ENCODE measurements at places on chromosomes 7 and 10. TPM values are rescaled to one million over a fixed set of nuclear protein-coding genes. Genes with fewer than 3 reads are reported as not detected.

The OPN1SW gene
- 0.45 TPM for total RNA-seq

DNA sequence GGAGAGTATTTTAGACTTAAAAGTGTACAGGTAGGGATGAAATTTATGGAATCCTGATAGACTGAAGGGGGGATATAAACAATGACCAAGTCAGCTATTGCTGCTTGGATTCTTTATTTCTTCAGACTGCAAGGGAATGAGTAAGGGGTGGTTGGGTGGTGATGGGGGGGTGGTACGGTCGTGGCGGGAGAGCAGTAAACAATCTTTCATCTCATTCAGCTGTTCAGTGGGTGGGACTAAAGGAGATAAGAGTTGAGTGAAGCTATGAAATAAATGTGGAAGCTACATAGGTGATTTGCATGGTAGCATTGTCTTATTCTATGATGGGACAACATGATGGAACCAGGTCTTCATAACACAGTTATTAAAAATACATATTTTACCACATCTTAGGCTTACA lies 1.8 kb downstream of the SEPTIN7 start:
- no peak for DNase-seq

- DNase-seq = peak; percentile 56
Observed at GRCh38 chr10:97850446-97850845, 803 bp downstream of the GOLGA7B start.

DNA sequence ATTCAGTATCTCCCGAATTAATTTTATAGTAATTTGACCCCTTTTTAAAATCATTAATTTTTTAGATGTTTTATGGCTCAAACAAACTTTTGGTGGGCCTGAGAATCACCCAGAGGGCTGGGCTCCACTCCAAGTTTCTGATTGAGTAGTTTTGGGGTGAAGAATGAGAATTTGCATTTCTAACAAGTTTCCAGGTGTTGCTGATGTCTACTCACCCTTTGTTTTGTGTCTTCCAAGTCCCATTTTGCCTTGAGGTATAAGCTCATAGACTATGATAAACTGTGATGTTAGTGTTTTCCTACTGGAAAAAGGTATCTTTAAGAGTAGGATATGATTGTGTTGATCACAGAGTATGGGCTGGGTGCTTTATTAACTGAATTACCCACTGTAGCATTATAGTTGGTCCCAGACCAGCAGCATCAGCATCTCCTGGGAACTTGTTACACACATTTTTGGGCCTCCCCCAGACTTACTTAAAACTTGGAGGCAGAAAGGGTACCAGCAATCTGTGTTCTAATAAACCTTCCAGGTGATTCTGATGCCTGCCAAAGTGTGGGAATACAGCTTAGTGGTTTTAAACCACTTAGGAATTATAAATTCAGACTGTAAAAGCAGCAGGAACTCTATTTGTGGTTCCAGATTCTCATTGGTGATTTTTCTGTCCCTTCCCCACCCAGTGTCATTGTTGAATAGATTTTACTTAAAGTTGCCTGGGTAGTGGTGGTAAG lies 19.1 kb downstream of the ZNRF2 start:
- DNase-seq = no peak

DNA sequence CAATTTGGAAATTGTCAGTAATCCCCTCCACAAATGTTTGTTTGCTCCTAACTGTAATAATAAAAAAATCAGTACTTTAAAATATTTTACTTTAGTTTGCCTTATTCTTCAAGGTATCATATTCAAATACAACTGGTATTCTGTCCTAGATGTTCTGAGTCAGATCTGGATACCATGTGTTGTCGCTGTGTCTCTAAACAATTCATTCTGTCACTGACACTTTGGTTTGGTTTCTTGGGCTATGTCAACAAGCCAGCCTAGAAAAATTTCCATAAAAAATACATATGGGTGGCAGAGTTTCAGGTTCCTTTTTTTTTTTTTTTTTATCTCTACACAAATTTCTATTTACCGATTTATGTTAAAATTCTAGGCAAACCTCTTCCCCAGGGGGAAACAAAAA lies 33.2 kb upstream of the SEMA3D start:
- no peak for DNase-seq
